ENCODE measurements at places on chromosomes 2 and 18.

DNA sequence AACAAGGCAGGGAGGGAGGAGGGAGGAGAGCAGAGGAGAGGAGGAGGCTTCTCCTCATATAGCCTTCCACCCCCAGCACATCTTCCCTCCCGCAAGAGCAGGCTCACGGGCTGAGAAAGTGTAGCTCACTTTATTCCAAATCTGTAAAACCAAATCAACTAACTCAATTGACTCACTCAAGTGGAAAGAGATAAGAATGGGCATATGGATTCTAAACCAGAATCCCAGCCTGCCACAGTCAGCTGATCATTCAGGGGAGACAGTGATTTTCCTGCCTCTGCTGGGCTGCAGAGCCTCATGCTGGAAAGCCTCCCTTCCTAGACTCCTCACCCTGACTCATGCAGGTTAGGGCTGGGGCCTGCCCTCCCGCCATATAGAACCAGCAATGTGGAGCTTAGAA lies 4.2 kb upstream of the TWSG1 start:
- DNase-seq, result no peak

DNA sequence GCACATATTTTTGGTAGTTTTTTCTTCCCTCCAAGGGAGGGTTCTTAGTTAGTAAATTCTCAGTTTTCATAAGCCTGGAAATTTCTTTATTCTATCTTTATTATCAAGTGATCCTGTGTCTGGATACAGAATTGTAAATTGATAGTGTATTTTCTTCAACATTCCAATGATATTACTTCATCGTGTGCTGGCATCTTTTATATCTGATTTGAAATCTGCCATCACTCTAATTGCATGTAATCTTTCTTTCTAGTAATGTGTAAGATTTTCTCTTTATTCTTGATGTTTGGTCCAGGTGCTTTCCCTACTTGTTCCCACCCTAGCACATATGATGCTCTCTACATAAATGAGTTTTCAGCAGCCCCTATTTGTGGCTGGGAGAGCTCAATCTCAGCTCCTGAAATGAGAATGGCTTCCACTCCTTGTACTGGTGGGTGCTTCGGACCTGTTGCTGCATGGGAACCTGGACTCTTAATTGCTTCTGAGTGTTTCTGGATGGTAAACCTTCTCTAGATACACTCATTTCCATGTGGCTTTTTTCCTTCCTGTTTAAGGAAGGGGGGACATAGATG lies 102.7 kb downstream of the SMIM21 start:
- DNase-seq, result no peak

GRCh38 chr2:84925336-84925723 lies 19.9 kb downstream of the TMSB10 start:
- no peak for DNase-seq

DNA sequence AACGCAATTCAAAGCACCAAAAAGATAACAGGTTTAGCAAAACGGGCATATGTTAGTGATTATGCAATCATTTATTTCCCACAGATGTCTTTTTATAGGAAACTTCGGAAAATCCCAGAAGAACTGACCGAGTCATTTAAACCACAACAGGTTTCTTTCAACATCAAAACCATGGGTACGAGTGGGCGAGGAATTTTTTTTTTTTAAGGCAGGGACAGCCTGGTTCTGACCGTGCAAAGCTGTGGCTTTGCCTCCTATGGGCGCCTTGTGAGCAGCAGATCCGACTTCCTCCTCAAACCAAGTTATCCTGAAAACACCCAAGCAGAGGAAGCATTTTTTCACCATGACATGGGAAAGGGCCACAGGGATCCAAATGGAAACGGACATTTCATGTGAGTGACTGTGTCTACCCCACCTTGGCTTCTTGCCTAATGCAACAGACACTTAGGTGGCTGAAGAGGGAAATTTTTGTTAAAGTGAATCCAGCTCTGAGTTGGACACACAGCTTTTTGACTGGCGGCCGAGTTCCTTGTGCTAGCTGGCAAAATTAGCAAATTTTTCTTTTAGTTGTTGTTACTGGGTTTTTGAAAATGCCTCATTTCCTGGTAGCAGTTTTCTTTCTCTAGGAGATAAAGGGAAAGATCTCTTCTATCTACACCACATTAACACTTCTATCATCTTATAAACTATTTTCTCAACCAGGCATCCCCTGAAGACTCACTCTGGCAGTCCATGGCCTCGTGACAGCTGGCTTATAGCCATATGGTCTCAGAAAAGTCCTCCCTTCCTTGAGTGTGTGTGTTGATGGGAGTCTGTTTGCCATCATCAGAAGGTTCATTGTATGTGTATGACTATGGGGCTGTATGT lies 487.4 kb upstream of the ZEB2 start:
- DNase-seq, result peak; percentile 98

DNA sequence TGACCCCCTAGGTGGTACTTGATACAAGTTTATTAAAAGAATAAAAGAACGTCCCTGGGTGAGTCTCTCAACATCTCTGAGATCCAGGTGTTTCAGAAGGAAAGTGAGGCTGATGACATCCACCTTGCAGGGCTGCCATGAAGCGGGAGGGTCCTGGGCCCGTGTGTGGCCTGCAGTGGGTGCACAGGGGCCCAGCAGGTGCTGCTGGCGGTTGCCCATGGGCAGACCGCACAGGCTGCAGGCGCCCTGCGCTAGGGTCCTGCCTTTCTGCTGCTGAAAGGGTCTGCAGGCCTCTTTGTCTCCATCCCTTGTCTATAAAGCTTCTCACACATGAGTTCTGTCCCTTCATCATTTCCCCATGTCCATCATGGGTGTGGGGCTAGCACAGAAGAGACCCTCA lies 247.0 kb downstream of the TFCP2L1 start:
- DNase-seq, result no peak

DNA sequence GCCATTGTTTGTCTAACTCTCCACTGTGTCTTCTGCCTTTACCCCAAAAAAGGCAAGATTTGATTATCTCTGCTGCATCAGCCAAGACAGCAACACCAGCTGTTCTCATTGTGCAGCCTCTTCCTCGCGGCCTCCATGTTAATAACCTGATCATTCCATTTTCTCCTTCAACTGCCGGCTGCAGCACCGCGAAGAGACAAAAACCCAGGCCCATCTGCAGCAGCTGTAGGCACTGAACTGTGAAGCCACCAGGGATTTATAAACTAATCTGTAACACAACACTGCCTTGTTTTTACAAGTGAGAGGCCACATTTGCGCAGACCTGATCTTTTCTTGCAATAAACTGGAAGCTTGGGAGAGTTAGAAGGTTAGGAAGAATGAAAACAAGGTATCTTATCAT lies 147.8 kb downstream of the SATB2 start:
- DNase-seq, result no peak

DNA sequence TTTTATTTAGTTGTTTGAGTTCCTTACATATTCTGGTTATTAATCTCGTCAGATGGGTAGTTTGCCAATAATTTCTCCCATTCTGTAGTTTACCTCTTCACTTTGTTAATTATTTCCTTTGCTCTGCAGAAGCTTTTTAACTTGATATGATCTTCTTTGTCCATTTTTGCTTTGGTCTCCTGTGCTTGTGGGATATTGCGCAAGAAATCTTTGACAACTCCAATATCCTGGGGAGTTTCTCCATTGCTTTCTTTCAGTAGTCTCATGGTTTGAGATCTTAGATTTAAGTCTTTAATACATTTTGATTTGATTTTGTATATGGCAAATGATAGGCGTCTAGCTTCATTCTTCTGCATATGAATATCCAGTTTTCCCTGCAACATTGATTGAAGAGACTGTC lies 389.2 kb downstream of the LRP1B start:
- no peak for DNase-seq

GRCh38 chr18:65968239-65969004 lies 217.6 kb downstream of the CDH7 start:
- DNase-seq, result no peak

- DNase-seq, result no peak
Observed at GRCh38 chr2:60976875-60977561, 40.5 kb upstream of the PEX13 start.

DNA sequence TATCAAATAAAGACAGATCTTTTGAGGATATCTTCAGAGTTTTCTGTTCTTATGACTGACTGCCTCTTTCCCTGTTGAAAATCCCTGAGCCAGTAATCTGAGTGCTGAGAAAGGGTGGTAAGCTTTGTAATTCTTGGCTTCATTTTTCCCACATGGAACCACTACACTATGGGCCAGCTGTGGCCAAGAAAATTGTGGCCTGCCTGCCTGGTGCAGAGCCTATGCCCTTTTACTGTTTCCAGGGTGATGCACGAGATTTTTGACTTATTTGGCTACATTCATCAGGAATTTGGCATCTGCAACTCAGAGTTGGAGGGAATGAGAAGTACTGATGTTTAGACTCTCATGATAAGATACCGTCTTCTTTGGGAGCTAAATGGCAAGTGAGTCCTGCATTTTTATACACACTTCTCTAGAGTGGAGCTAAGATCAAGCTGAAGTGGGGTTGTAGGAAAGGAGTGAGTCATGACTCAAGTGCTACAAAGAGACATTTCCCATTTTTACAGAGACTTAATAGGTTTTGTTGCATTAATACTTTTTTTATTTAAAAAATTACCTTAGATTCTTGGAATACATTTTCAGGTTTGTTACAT lies 328.2 kb upstream of the CDH7 start:
- no peak for DNase-seq

GRCh38 chr2:172011812-172012575 lies 12.2 kb downstream of the METAP1D start:
- no peak for DNase-seq

- DNase-seq, result no peak
Observed at GRCh38 chr2:236047886-236048540, 120.2 kb downstream of the GBX2 start.

GRCh38 chr2:173058097-173058496 lies 17.5 kb upstream of the MAP3K20 start:
- DNase-seq, result no peak

DNA sequence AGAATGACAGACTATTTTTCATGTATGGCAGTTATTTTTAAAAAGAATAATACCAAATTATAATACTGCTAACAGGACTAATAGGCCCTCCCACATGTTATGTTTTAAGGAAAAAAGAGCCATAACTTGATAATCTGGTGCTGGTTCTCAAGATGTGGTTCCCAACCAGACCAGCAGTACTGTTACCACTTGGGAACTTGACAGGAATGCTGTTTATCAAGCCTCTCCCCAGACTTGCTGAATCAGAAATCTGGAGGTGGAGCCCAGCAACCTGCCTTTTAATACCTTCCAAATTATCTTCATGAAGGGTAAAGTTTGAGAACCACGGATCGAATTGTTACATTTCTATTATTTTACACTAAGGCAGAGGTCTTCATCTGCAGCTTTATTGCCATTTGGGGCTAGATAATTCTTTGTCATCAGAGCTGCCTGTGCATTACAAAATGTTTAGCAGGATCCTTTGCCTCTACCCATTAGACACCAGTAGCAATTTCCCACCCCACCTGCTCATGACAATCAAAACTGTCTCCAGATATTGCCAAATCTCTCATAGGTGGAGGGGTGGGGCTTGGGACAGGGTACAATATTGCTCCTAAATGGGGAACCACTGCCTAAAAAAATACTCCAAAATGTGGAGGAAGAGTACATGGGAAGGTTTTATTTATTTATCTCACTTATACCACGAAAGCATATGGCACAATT lies 629.6 kb downstream of the ARHGAP15 start:
- DNase-seq, result no peak

DNA sequence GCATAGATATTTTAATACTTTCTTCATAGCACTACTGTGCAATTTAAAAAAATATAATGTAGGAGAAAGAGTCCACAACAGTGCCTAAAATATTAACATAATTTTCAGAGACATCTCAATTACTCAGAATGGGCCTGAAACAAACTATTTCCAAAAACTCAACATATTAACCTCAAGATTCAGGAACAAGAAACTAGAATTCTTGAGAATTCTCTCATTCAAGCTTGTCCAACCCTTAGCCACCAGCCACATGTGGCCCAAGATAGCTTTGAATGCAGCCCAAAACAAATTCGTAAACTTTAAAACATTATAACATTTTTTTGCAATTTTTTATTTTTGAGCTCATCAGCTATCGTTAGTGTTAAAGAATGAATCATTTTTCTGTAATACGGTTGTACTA lies 35.2 kb downstream of the LNPK start:
- no peak for DNase-seq

- no peak for DNase-seq
Observed at GRCh38 chr2:51014759-51015158, 17.2 kb downstream of the NRXN1 start.

DNA sequence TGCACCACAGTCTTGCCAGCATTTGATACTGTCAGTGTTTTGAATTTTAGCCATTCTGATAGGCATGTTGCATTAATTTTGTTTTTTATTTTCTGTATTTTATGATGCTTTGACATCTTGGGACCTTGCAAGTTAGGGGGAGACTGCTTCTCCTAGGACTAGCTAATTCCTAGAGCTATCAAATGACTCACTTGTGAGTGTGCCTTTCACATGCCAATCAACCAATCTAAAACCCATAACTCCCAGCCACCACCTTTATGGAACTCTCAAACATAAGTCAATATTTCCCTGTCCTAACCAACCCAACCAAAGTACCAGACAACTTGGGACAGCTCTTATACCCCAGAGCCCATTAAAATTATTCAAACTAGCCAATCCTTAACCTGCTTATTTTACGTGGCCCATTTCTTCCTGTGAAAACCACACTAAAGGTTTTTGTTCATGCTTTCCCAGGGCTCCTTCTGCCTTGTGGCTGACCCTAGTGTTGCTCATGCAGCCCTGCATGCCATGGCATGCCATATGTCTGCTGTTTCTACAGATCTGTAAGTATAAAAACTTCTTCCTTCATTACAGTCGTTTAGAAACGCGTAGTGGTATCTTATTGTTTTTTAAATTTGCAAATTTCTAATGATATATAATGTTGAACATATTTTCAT lies 230.1 kb downstream of the GPD2 start:
- DNase-seq, result no peak

DNA sequence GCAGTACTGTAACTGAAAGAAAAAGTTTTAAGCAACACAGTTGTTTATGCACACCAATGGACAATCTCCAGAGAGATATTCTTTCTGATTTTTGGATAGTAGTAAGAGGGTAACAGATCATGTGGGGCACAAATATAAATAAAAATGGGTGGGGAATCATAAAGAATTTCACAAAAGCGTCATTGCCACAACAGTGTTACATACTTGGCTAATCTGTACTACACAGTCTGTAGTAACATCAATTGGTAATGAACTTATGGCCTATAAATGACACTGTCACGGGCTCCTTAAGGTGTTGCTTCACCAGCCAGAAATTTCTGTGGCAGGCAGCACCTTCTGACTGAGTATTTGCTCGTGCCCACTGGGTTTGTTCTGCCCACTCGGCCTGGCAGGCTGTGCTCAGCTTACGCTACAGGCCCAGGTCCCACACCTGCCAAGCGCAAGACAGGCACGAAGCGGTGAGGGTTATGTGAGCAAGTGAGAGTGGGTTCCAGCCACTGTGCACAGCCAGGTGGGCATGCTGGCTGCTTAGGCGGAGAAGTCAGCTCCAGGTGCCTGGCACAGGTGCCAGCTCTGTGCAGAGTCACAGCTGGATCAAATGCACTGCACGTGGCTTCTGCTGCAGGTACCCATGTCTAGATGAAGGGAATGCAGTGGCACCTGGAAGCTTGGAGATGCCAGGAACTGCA lies 532.5 kb upstream of the SLC39A10 start:
- DNase-seq, result no peak

Measured in AG09309 (cell line).